CD4-positive, alpha-beta T cell (primary cell): ENCODE measurements at places on chromosomes 5 and 9. TPM values are rescaled to one million over a fixed set of nuclear protein-coding genes. Genes with fewer than 3 reads are reported as not detected.

Gene SLC45A2
- not detected for total RNA-seq

Gene GRM6
- not detected for total RNA-seq

Gene AK8
- not detected for total RNA-seq

Gene PPP3R2
- not detected for total RNA-seq

Gene IL5
- not detected for total RNA-seq

Gene HAVCR2
- total RNA-seq = 1.4 TPM

Gene SHISAL2B
- not detected for total RNA-seq

Gene ECSCR
- not detected for total RNA-seq

GRCh38 chr5:39040875-39041274 lies 33.3 kb downstream of the RICTOR start:
- peaks cover 3% of the 10 kb centered on the region for H3K36me3 ChIP-seq
- no peaks in the 10 kb centered on the region for H3K27me3 ChIP-seq
- no peak for DNase-seq
- no peak overlapping the region for H3K4me3 ChIP-seq
- H3K27ac ChIP-seq = no peak overlapping the region
- peaks cover under 1% of the 10 kb centered on the region for H3K4me1 ChIP-seq

- peaks cover 56% of the 10 kb centered on the region for H3K27me3 ChIP-seq
- H3K4me1 ChIP-seq = peaks cover 3% of the 10 kb centered on the region
- no peak overlapping the region for H3K4me3 ChIP-seq
- no peak for DNase-seq
- H3K36me3 ChIP-seq = no peaks in the 10 kb centered on the region
Measured at GRCh38 chr5:122314036-122314435, 2.0 kb downstream of the SNCAIP start.

DNA sequence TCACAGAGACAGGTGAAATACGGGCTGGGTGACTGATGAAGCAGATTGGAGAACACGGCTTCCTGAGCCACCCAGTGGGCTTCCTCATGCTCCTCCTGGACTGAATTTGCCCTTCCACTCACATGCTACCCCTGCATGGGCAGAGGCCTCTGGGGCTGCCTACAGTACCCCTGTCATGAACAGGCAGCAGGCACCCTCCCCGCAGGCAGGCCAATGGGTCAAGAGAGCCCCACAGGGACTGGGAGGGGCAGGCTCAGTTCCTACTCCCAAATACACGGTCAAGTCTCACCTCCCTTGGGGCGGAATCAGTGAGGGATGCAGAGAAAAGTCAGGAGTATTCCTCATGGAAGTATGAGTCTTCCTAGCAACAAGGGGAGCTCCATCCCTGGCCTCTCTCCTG lies 48.6 kb upstream of the ZBTB43 start:
- no peaks in the 10 kb centered on the region for H3K4me1 ChIP-seq
- no peak overlapping the region for H3K4me3 ChIP-seq
- DNase-seq = no peak
- no peak overlapping the region for H3K27ac ChIP-seq
- no peaks in the 10 kb centered on the region for H3K36me3 ChIP-seq

DNA sequence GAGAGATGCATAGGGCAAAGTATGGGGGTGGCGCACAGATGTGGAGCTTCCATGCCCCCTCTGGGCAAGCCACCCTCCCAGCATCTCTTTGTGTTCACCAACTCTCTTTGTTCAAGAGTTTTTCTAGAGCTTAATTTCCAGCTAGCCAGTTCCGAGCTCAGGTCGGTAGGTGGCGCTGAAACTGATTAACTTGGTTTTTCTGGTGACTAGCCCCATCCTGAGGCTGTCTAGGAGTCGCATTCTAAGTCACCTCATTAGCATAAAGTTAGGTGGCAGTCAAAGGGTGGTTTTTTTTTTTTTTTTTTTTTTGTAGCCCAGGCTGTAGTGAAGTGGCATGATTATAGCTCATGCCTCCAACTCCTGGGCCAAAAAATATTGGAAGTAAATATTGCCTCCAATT lies 476.4 kb downstream of the KDM4C start:
- H3K36me3 ChIP-seq = no peaks in the 10 kb centered on the region
- no peaks in the 10 kb centered on the region for H3K4me1 ChIP-seq
- H3K4me3 ChIP-seq = no peak overlapping the region
- H3K27me3 ChIP-seq = peaks cover 2% of the 10 kb centered on the region
- DNase-seq = peak; percentile 21
- no peak overlapping the region for H3K27ac ChIP-seq

DNA sequence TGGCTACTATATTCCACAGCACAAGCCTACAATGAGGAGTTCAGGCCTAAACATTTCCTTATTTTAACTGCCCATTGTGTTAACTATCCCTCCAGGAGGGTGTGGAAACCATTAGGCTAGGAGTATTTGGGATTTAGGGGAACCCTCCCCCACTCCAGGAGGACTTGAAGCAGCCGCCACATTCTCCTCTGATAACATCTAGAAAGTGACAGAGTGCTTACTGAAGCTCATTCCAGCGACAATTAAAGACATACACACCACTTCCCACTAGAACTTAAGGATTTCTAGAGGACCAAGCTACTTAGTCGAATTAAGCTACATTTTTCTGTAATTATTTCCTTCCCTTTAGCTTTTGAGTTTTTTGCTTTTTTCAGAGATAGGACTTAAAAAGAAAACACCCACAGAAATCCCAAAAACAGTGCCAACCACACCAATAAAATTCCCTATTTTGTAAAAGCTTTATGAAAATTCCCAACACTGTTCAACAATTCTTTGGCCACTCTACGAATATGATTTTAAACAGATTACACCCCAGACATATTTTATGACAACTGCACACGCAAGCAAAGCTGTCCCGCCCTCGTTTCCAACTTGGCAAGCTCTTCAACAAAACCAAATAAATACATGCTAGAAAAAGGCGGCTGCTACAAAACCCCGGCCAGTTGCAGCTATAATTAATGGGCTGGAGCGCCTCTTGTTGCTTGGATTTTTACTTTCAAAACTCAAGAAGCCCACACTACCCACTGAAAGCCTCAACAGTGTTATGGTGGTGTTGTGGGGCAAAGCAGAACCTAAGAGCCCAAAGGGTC lies 4.5 kb downstream of the ROR2 start:
- no peak for DNase-seq
- H3K27me3 ChIP-seq = peaks cover 22% of the 10 kb centered on the region
- no peak overlapping the region for H3K4me3 ChIP-seq

DNA sequence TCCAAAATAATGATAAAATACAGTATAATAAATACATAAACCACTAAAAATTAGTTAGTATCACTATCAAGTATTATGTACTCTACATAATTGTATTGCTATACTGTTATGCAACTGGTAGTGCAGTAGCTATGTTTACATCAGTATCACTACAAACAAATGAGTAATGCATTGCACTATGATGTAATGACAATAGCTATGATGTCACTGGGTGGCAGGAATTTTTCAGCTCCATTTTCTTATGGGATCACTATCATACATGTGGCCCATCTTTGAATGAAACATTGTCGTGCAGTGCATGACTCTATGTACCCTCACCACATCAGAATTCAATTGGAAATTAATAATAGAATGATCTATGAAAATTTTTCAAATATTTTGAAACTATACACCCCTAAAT lies 201.3 kb downstream of the MPDZ start:
- no peak overlapping the region for H3K27ac ChIP-seq
- no peaks in the 10 kb centered on the region for H3K4me1 ChIP-seq
- H3K27me3 ChIP-seq = no peaks in the 10 kb centered on the region
- no peaks in the 10 kb centered on the region for H3K36me3 ChIP-seq
- no peak overlapping the region for H3K4me3 ChIP-seq

DNA sequence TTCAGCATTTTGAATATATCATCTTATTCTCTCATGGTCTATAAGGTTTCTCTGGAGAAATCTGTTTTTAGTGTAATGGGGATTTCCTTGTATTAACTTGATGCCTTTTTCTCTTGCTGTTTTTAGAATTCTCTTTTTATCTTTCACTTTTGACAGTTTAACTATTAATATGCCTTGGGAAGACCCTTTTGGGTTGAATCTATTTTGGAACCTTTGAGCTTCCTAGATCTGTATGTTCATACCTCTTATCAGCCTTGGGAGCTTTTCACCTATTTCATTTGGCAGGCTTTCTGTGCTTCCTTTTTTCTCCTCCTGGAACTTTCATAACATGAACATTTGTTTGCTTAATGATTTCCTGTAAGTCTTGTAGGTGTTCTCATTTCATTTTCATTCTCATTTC lies 22.2 kb downstream of the RCL1 start:
- H3K27ac ChIP-seq = no peak overlapping the region
- no peak for DNase-seq
- no peaks in the 10 kb centered on the region for H3K36me3 ChIP-seq
- no peaks in the 10 kb centered on the region for H3K27me3 ChIP-seq
- no peaks in the 10 kb centered on the region for H3K4me1 ChIP-seq
- no peak overlapping the region for H3K4me3 ChIP-seq

DNA sequence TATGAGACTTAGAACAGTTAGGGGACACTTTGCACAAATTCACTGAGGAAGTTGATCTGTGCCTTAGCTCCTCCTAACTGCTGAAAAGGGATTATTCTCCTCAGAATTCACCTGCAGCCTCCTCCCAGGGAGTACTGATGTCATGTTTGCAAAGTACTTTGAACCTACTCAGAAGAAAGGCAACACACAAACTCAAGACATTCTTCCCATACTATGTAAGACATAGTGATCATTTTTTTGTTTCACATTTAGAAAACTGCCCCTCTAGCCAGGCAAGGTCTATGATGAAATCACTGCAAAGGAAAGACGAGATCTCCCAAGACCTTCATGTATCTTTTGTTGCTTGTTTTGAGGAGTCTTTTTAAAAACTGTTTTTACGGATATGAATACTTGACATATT lies 10.6 kb upstream of the VLDLR start:
- H3K4me1 ChIP-seq = no peaks in the 10 kb centered on the region
- H3K4me3 ChIP-seq = no peak overlapping the region
- no peak overlapping the region for H3K27ac ChIP-seq
- no peaks in the 10 kb centered on the region for H3K36me3 ChIP-seq
- H3K27me3 ChIP-seq = no peaks in the 10 kb centered on the region
- DNase-seq = no peak

DNA sequence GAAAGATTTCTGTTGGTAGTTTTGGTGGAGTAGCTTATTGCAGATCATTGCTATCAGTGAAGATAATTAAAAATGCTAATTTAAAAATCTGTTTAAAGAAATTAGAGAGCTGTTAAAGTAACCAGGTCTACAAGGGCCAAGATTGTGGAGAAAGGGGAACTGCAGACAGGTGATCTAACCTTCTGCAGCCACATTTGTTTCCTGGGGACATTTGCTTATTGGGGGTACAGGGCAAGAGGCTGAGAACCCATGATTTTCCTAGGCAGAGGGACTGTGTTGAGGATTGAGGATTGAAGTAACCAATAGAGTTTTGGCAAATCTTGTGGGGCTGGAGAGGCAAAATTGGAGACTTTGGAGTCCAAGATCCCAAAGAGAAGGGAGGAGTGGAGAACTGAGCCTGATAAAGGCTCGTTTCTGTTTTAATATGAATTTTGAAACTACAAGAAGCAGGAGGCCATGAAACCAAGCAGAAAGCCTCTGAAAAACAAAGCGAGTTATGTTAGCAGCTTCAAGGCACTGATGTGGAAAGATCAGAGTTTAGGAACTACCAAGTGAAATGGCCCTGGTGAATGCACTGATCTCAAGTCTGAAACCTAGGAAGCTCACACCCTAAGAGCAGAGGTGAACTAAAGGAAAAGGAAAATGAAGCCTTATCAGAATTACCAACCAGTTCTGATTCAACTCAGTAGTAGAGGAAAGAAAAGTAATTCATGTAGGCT lies 219.8 kb upstream of the C9orf72 start:
- no peak overlapping the region for H3K4me3 ChIP-seq
- H3K27ac ChIP-seq = no peak overlapping the region
- H3K4me1 ChIP-seq = no peaks in the 10 kb centered on the region
- H3K36me3 ChIP-seq = no peaks in the 10 kb centered on the region

DNA sequence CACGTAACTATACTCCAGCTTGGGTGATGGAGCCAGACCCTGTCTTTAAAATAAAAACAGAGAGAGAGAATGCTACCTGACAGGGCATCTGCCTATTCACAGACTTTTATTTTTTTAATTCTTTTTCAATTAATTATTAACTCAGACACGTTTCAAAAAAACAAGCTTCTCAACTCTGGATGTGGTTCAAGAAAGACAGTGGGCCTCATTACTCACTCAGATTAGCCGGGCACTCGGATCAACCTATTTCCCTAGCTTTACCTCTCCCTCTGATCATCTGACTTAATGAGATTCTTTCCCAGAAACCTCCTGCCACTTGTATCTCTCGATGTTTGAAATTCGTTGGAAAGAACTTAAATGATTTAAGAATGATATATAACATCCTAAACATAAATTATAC lies 134.1 kb downstream of the TRPM6 start:
- no peaks in the 10 kb centered on the region for H3K4me1 ChIP-seq
- H3K27ac ChIP-seq = no peak overlapping the region
- no peaks in the 10 kb centered on the region for H3K36me3 ChIP-seq
- DNase-seq = no peak
- no peak overlapping the region for H3K4me3 ChIP-seq

DNA sequence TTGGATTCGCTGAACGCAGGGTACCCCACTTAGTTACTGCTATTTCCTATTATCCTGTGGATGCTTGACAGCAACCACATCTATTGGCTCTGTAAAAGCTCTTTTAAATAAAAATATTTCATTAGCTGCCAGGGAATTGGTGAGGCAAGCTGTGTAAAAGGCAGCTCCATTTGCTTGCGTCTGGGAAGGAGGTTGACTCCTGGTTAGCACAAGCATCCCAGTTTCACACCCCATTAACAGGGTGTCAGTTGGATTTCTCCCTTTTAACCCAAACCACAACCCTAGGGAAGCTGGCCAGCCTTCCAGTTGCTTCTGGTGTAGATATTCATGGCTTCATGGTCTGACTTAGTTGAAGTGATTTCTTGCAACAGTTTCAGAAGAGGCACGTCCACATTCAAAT lies 151.0 kb downstream of the GPBP1 start:
- no peaks in the 10 kb centered on the region for H3K27me3 ChIP-seq
- DNase-seq = no peak
- no peak overlapping the region for H3K27ac ChIP-seq
- H3K4me3 ChIP-seq = no peak overlapping the region
- no peaks in the 10 kb centered on the region for H3K4me1 ChIP-seq

- H3K36me3 ChIP-seq = no peaks in the 10 kb centered on the region
- no peaks in the 10 kb centered on the region for H3K27me3 ChIP-seq
- no peak overlapping the region for H3K4me3 ChIP-seq
- no peak overlapping the region for H3K27ac ChIP-seq
- no peak for DNase-seq
- no peaks in the 10 kb centered on the region for H3K4me1 ChIP-seq
Measured at GRCh38 chr5:15993919-15994318, 185.7 kb downstream of the MARCHF11 start.

- H3K4me1 ChIP-seq = no peaks in the 10 kb centered on the region
- no peak for DNase-seq
- H3K36me3 ChIP-seq = no peaks in the 10 kb centered on the region
- H3K4me3 ChIP-seq = no peak overlapping the region
- no peaks in the 10 kb centered on the region for H3K27me3 ChIP-seq
- H3K27ac ChIP-seq = no peak overlapping the region
Measured at GRCh38 chr5:126014676-126015075, 408.5 kb upstream of the GRAMD2B start.

DNA sequence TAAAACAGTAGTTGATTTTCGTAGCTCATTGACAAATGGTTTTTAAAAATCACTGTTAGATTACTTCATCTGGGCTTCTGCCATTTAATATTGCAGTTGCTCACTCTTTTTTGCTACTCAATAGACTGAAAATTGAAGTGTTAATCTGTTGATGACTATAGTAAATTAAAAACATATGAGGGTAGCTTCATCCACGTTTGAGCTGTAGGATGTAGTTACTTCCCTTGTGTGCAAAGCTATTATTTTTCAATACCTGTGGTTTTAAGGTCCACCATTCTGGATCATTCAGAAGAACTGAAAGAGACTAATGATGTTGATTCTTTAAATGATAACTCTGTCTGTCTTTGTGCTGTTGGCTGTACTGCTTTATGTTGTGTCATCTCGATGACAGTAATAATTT lies 74.7 kb downstream of the LNPEP start:
- no peaks in the 10 kb centered on the region for H3K27me3 ChIP-seq
- peaks cover 61% of the 10 kb centered on the region for H3K36me3 ChIP-seq
- no peak for DNase-seq
